ENCODE measurements at places on chromosomes 3 and 15.

- no peak for DNase-seq
These were observed 171.3 kb downstream of the ITPR1 start for GRCh38 chr3:4664412-4664811.

DNA sequence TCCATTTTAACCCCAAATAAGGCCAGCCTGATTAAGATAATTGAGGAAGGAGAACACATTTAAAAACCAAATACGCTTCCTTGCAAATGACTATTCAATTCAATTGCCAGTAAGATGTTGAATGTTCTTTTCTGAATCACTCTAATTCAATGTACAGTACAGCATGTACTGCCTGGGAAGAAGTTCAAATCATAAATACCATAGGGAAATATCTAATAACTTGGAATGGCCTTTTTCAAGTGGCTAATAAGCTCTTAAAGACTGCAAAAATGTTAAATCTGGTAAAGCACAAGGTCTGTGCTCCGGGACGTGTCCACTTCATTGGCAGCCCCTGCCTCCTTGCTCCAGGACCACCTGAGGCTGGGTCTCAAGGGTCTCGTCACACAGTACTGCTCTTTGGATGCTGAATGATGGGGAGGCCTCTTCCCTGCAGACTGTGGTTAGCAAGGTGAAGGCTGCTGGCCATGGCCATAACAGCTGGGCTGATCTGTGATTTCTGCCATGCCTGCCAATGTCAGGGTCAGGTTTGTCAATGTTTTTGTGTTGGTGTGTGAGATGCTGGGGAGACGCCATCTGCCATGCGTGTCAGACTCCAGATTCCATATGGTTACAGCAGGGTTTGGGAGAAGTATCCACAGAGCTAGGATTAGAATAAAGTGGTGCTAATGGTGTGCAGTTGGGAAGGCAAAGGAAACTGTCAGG is 300.5 kb downstream of the ADAMTS17 start:
- DNase-seq, result no peak

- DNase-seq, result no peak
These were observed 107.1 kb upstream of the UBE2E2 start for GRCh38 chr3:23096041-23096440.

GRCh38 chr3:55511895-55512570 is 24.9 kb upstream of the WNT5A start:
- no peak for DNase-seq

DNA sequence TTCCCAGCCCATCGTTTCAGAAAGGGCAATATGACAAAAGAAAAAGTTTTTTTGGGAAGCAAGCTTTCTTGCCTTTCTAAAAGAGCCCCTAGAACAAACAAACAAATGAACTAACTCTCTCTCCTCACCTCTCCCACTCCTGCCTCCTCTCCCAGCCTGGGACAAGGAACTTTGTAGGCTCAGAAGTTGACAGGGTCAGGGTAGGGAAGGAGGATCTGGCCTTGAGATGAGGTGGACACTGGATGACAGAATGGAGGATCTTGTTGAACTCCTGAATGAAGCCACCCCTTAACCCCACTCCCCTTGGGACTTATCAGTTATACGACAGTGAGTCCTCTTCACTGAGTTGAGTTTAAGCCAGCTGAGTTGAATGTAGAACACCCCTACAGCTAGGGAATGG is 1.6 kb upstream of the ITGA11 start:
- no peak for DNase-seq

DNA sequence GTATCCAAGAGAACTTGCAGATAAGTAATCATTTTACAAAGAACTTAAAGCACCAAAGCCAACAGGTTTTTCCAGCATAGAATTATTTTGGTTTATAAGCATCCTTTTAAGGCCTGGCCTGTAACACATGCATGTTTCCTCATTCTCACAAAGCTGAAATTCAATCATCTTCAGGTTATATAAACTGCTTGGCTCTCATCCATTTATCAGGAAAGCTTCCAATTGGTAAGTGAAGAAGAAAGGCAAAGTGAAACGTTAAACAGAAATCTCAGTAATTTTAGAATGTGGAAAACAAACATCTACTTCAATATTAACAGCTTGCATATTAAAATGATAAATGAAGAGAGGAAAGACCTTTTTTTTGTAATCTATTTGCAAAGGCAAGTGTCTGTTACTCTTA is 1.6 kb downstream of the SERP1 start:
- no peak for DNase-seq

GRCh38 chr3:127680146-127680661 is 7.5 kb downstream of the ABTB1 start:
- no peak for DNase-seq

DNA sequence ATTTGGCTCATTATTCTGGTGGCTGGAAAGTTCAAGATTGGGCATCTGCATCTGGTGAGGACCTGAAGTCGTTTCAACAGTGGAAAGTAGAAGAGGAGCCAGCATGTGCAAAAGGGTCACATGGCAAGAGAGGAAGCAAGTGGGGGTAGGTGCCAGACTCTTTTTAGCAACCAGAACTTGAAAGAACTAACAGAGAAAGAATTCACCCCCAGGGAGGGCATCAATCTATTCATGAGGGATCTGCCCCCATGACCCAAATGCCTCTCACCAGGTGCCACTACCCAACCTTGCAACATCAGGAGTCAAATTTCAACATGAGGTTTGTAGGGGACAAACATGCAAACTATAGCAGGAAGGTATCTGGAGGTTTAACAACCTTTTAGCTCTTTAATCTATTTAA is 10.3 kb upstream of the RYK start:
- DNase-seq, result no peak

Measured in stimulated activated CD4-positive, alpha-beta T cell treated with anti-CD3 and anti-CD28 coated beads, Interleukin-2, amount 100 ng/mL, for 4 hours (primary cell).